ENCODE measurements at places on chromosomes 1 and 21.

DNA sequence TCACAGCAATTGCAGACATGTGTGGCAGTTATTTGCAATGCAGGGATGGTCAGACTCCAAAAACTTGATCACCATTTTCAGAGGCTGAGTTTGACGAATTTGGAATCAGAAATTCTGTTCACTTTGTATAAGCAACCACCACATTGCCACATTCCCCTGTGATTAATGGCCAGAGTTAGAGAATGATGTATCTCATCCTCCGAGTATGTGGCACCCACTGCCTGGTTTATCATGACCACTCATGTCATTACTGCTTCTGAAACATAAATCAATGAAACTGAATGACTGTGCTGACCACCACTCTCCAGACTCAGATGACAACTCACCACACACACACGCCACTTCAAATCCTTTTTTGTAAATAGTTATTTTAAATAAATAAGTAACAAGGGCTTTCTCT lies 66.6 kb upstream of the CACHD1 start:
- no peak for DNase-seq

GRCh38 chr21:34018910-34019309 lies 54.5 kb upstream of the MRPS6 start:
- no peak for DNase-seq

DNA sequence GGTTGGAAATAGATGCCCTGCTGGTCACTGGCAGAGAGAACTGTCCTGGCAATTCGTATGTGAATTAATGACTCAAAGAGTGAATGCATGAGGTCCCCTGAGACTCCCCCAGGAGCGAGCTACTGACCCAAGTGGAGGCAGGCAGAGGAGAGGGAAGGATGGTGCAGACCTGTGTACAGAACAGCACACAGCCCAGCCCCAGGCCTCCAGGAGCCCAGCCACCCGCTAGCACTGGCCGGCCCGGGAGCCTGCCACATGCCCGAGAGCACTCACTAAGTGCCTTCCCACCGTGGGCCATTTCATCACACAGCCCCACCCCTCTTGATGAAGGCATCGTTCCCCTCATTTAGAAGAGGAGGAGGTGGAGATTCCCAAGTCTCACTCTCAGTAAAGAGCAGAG lies 62.0 kb upstream of the IGSF21 start:
- DNase-seq: no peak

DNA sequence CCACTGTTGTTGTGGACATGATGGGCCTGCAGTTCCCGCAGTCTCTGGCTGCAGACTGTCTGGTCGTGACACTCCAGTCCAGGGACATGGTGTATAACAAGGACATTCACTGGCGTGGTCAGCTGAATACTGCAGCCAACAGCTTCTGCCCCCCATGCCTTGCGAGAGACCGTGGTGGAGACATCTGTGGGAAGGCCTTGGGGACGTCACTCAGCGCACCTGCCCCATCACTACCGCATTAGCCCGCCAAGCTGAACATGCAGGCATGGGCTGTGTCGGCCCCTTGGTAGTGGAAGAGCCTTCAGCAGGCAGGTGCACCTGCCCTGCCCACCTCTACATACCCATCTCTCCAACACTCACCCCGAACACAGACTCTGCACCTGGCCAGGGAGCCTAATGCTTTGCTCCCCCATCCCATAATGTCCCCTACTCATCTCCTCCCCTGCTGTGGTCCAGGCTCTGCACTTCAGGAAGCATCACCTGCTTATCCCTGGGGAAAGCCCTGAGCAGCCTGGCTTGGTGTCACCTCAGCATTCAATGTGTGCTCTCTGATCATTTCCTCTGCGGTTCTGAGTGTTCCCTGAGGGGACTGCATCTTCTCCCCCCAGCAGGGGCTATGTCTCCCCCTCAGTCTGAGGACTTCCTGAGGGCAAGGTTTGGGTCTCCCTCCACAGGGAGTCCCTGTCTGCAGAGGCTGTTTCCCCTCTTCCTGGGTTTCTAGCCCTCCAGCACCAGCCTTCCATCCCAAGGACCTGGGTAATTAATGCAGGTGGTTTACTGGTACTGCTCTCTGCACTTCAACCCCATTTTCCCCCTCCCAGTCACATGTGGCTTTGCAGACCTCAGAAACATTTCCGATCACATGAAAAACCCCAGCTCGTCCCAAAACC lies 3.2 kb downstream of the PGLYRP4 start:
- no peak for DNase-seq

GRCh38 chr21:46289655-46290179 lies 3.6 kb downstream of the YBEY start:
- no peak for DNase-seq

- DNase-seq: no peak
Observed at GRCh38 chr1:217881131-217881543, 250.0 kb downstream of the SPATA17 start.

- DNase-seq: no peak
Observed at GRCh38 chr1:237186675-237187074, 144.7 kb downstream of the RYR2 start.

Measured in activated T-helper 1 cell treated with Interleukin-2 at 50 U/mL for 16 hours (primary cell).